Liver (tissue), 10 donors: ENCODE measurements at places on chromosomes 5 and 9.

DNA sequence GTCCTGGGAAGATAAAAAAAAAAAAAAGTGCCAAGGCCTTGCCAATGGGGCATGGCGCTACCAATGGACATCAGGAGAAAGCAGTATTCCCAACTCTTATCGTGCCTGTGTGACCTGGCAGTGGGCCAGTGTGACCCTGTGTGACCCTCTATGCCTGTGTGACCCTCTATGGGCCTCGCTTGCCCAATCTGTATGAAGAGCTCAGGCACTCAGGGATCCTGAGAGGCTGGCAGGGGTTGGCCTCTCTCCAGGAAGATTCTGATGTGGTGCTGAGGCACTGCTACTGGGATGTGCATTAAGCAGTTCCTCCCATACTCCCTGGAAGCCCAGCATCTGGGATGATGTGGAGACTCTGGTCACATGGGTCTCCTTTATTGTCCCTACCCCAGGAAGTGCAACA lies 179.2 kb downstream of the MACROH2A1 start:
- no peak for DNase-seq

DNA sequence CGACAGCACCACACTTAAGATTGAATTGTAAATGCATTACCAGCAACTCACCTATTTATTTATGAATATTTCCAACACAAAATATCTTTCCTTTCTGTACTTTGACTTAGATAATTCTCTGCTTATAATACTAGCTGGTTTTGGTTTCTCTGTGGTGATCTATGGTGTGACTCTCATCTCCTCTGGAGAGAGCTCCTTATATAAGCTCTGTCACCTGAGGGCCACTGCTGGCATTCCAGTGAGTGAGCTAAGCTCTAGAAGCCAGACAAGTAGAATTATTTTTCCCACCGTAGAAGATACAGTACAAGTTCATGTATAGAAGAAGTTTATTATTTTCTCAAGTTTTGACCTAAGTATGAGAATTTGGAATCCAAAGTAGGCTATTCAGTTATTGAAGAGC lies 111.5 kb downstream of the CDC42SE2 start:
- DNase-seq, result no peak

- DNase-seq, result no peak
These were observed 461.9 kb upstream of the PAPPA start for GRCh38 chr9:115691693-115692092.

DNA sequence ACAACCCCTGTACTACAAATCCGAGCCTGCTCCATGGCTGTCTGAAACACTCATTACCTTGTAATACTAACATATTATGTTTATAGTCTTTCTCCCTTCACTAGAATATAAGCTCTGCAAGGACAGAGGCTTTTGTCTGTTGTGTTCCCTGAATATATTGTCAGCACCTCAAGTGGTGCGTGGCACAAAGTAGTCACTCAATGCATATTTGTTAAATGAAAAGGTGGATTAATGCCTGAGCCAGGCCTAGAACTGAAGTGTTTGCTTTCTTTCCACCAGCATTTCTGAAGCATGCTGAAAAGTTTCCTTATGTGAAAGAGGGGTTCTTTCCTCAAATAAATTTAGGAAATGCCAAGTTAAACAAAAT lies 36.3 kb downstream of the ELL2 start:
- no peak for DNase-seq

GRCh38 chr9:110069326-110070248 lies 138.4 kb downstream of the C9orf152 start:
- DNase-seq, result no peak

GRCh38 chr5:1477341-1477740 lies 32.1 kb upstream of the SLC6A3 start:
- DNase-seq, result no peak

GRCh38 chr9:21788752-21789151 lies 13.7 kb upstream of the MTAP start:
- DNase-seq, result no peak

GRCh38 chr5:87034557-87034956 lies 233.1 kb upstream of the RASA1 start:
- DNase-seq, result no peak

DNA sequence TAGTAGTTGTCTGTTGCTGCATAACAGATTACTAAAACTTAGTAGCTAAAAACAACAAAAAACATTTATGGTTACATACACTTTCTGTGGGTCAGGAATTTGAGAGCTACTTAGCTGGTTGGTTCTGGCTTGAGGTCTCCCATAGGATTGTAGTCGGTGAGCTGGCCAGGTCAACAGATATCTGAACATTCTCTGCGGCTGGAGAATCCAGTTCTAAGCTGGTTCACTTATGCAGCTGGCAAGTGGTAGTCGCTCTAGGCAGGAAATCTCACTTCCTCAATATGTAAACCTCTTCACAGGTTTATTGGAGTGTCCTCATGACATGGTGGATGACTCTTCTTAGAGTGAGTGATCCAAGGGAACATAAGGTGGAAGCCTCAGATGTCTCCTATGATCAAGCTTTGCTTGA lies 65.7 kb upstream of the TNFAIP8 start:
- no peak for DNase-seq

DNA sequence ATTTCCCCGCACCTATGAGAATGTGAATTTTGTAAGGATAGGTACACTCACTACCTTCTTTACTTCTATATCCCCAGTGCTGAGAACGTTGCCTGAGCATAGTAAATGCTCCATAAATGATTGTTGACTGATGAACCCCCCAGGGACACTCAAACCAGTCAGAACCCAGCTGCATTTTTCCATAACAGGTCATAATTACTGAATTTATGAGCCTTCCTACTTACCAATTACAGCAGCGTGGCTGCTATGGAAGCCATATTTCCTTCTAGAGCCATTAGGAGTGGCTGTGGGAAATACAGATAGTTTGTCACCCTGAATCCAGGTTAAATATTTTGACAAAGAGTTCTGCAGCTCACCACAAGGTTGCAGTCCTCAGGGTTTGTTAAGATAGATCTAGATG lies 135.0 kb downstream of the TAF11L14 start:
- DNase-seq, result no peak

- peak; percentile 57 for DNase-seq
These were observed 640 bp downstream of the SURF4 start for GRCh38 chr9:133375116-133375723.

DNA sequence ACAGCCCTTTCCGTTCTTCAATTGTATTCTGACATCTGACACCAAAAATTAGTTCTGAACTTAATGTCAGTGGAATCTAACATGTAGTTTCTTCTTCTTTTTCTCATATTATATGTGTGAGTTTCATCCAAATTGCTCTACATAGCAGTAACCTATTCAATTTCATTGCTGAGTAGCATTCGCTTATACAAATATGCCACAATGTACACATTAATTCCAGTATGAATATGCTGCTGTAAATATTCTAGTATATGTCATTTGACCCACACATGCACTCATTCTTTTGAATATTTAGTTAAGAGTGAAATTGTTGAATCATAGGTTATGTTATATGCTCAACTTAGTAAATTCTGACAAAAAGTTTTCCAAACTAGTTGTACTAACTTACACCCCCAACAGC lies 550.9 kb downstream of the CHSY3 start:
- no peak for DNase-seq

GRCh38 chr5:142572006-142572405 lies 113.9 kb downstream of the FGF1 start:
- no peak for DNase-seq

GRCh38 chr5:103669615-103670014 lies 107.0 kb upstream of the NUDT12 start:
- DNase-seq, result no peak

GRCh38 chr5:1392801-1393565 lies 48.1 kb upstream of the CLPTM1L start:
- DNase-seq, result no peak

- no peak for DNase-seq
These were observed 102.9 kb downstream of the LIFR start for GRCh38 chr5:38453506-38453905.

GRCh38 chr5:102715082-102715807 lies 39.9 kb upstream of the PAM start:
- DNase-seq, result no peak

DNA sequence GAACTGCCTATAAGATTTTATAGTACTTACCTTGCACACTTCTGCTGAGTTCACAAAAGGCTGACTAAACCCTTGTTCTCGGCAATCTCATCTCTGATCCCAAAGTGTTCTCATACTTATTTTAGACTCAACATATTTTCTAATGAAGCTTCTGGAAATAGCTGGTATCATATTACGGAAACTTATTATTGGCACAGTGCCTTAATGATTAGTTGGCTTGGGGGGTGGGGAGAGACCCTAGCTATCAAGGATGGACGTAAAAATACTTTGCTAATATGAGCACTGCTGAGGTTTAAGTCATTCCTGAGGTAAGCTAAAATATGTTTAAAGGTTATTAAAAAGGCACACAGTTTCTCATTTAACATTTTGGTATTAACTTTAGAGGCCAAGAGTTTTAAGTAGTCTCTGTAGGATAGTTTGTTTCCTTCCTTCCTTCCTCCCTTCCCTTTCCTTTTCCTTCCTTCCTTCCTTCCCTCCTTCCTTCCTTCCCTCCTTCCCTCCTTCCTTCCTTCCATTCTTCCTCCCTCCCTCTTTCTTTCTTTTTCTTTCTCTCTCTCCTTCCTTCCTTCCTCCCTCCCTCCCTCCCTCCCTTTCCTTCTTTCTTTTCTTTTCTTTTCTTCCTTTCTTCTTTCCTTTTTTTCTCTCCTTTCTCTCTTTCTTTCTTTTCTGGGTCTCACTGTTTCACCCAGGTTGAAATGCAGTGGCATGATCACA lies 31.5 kb downstream of the ZSWIM6 start:
- DNase-seq, result no peak

- DNase-seq, result no peak
These were observed 43.4 kb upstream of the N4BP3 start for GRCh38 chr5:178069909-178070308.

- no peak for DNase-seq
These were observed 639.7 kb upstream of the C9orf72 start for GRCh38 chr9:28212979-28213378.

GRCh38 chr5:139764886-139765408 lies 30.7 kb upstream of the PSD2 start:
- no peak for DNase-seq

DNA sequence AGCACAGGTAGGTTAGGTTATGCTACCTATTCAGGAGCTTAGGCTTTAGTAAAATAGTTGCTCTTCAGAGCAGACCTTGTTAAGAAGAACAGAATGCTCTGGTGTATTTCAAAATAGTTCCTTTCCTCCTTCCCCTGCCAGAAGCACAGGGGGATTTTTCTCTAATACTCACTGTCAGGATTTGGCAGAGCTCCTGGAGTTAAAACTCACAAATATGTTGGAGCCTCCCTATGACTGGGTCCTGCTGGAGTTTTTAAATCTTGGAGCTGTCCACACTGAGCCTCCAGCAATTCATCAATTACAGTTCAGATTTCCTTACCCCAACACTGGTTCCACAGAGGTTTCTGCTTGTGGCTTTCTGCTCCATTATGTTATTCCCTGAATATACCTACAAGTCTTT lies 1233.8 kb upstream of the WWC1 start:
- DNase-seq, result no peak

- DNase-seq, result no peak
These were observed 7.0 kb downstream of the DOLK start for GRCh38 chr9:128940271-128940921.

- DNase-seq, result no peak
These were observed 90.1 kb upstream of the FAM169A start for GRCh38 chr5:74956278-74956677.

DNA sequence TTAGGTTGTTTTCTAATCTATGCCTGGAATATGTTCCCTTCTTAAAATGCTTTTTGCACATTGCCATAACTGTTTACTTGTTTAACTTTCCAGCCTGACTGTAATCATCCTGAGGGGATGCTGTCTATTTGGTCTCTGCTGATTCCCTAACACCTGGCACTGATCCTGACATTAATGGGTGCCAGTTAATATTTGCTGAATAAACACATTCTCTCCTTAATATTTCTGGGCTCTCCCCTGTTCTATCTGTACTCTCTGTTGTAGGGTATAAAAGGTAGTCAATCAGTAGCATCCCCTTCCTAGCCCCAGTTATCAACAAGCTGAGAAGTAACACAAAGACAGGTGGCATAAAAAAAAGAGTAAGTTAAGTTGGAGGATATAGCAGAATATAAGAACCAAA lies 21.3 kb upstream of the SLC31A2 start:
- DNase-seq, result no peak

- DNase-seq, result no peak
These were observed 10.2 kb downstream of the OR2V1 start for GRCh38 chr5:181120761-181121160.

DNA sequence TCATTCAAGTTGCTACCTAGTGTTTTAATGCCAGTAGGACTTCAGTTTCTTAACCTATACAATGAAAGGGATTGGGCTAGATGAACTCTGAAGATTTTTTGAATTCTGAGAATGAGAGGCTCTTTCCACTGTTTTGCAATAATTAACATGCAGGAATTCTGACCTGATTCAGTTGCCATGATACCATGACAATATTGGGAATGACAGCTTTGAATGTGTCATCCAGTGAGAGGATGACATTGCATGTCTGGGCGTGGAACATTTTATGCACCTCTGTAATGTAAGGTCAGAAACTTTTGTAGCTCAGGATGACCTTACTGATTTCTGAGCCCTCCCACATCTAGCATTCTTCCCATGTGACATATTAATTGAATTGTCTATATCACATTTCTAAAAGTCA lies 30.6 kb upstream of the SPINK5 start:
- no peak for DNase-seq

DNA sequence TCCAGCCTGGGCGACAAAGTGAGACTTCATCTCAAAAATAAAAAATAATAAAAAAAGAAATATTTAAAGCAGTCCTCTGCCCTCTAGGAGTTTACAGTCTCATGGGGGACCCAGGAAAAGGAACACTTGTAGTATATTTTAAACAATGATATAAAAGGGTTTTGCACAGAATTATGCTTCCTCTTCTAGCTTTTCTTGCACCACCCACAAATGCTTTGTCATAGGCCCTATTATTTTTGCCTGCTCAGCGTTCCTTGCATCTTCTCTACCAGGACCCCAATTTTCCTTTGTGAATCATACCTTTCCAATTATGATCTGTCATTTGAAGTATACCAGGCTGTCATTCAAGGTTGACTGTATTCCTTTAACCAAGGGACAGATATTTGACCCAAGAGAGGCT lies 164.8 kb upstream of the CDKN2B start:
- DNase-seq, result no peak

GRCh38 chr5:125134216-125135081 lies 388.0 kb upstream of the ZNF608 start:
- no peak for DNase-seq

DNA sequence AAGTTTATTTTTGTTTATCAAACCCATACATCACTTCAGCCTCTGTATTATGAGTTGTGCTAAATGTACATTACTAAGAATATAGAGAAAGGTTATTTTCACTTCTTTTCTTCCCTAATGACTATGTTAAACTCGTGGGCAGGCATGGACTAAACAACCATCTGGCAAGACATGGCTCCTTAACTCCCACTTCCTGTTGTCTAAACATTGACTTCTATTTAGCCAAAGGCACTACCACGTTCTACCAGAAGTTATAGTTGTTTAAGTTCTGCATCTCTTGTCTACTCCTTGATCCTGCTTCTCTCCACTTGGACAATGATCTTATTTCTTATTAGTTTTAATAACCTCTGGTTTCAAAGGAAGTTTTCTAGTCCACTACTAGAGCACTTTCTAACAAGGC lies 136.1 kb downstream of the MACIR start:
- DNase-seq, result no peak
